ENCODE measurements at places on chromosomes 2 and 18.

- DNase-seq, result no peak
Measured at GRCh38 chr2:70717431-70718038, 50.5 kb downstream of the ADD2 start.

DNA sequence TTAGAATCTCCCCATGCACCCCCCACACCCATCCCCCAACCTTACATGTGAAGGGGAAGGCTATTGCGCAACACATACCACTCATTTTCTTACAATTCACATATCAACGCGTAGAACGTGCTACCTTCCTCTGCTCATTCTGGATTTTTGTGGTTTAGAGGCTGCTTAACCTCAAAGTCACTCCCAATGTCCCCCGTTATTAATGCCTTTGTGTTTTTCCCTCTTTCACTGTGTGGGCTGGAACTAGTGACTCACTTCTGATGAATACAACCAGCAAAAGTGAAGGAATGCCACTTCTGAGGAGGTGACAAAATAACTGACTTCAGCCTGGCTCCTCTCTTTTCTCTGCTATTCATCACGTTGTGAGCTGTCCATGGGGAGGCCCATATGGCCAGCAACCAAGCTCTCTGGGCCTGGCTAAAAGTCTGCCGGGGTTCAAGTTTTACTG is 342.5 kb upstream of the NXPH2 start:
- no peak for DNase-seq

DNA sequence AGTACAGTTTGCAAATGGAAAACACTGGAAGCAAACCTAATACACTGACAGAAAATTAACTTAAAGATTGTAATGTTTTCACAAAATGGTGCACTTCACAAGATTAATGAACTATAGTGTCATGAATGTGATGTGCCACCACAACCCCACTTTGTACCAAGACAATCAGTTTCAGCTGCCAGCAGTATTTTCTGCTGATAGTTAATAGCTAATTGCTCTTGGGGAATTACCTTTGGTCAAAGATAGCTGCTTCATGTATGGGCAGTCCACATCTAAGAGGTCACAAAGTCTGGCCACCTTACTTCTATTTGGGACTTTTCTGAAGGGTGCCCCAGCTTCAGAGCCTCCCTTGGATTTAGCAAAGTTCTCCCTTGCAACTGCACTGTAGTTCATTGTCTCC is 254.0 kb downstream of the CALCRL start:
- DNase-seq, result no peak

GRCh38 chr2:154762638-154763037 is 64.1 kb downstream of the KCNJ3 start:
- DNase-seq, result no peak

GRCh38 chr2:134621939-134622705 is 96.7 kb downstream of the TMEM163 start:
- no peak for DNase-seq

DNA sequence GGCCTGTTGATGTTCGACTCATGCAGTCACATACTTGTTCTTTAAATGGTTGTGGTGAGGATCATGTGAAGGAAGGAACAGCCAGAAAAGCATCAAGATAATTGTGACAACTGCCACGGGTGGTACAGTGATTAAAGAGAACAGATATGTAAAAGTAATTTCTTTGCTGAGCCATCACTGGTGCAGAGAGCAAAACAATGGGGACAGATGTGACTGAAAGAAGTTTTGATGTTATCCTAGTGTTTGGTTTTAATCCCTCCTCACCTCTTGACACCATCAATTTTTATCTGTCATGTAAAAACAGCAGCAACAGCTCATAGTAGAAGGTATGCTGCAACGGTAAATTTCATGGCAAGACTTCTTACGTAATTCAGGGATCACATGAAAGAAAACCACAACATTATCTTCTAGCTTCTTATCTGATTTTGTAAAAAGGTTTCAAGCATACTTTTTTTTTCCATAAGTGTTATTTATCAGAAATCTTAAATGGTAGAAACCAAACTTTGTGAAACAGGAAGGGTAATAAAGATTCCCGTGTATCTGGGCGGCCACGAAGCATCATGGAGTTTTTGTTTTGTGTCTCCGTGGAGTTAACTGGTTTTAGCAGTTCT is 65.2 kb downstream of the PLCL1 start:
- no peak for DNase-seq

DNA sequence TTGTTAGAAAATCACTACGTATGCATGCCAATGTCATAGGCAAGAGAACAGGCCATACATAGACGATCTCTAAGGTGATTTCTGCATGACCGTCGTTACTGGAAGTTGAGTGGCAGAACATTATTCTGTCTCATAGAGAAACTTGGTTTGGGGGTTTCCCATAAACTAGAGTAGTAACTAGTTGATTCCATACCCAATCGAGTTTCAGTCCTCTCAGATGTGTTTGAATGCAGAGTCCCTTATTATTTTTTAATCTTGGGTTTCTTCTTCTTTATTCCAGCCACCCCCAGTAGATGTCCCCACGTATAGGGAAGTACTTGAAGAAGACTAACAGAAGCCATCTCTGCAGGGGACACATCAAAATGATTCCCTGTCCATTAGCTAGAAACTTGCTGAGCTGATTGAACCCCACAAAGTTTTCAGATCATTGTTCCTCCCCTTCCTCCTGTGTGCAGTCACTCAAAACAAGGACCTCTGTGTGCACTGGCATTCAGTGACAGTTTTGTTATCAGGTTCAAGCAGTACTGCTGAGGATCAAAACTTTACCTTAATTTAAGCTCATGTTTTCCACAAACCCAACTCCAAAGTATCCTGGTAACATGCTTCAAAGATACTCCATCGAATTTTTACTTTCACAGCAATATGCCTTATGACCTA is 68.4 kb upstream of the CDCA7 start:
- peak; percentile 81 for DNase-seq

DNA sequence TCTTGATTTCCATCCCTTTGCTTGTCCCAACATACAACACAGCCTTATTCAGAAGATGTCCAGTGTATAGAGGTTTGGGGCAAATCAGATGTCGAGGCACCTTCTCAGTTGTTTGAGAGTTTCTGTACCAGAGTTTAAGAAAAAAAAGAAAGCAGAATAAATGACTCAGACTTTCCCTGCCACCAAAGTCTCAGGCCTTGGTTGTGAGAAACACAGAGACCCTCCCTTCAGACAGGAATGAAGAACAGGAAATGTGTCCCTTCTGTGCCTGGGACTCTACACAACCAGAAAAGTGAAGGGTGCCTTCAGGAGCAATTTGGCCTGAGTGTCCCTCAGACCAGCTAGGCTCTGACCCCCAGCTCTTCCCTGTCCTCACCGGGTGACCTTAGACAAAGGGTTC is 37.3 kb upstream of the REL start:
- DNase-seq, result no peak

GRCh38 chr2:168243061-168243460 is 4.3 kb downstream of the STK39 start:
- DNase-seq, result no peak

- DNase-seq, result peak; percentile 67
Measured at GRCh38 chr2:165203689-165204559, at the start of gene SCN3A. SCN3A (minus strand) TSS chr2:165204050; CDS start chr2:165176394, 27,656 bp downstream.

DNA sequence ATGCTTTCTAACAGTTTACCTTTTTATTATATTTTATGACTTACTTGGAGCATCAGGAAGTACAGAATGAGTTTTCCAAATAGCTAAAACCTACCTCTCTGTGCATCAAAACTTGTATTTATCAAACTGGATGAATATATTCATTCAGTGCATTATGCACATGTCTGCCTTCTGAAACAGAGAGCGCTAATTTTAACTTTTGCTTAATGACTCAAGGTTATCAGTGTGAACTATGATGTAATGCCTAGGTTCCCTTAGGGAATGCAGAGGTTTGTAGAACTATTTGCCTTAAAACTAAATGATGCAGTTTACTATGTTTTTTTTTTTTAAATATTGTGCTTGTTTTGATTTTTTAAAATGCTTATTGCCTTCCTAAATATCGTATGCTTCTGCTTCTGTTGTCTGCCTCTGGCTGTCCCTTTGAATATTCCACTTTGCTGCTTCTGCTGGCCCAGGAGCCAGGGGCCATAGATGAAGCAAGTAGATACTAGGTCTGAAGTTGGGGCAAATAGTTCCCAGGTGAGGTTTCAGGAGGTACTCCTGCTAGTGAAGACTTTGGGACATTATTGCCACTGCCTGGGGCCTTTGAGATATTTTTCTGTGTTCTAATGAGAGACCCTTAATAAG is 16.5 kb downstream of the TMEM178A start:
- DNase-seq, result no peak

GRCh38 chr2:20224164-20224715 is 690 bp downstream of the SDC1 start:
- DNase-seq, result no peak

DNA sequence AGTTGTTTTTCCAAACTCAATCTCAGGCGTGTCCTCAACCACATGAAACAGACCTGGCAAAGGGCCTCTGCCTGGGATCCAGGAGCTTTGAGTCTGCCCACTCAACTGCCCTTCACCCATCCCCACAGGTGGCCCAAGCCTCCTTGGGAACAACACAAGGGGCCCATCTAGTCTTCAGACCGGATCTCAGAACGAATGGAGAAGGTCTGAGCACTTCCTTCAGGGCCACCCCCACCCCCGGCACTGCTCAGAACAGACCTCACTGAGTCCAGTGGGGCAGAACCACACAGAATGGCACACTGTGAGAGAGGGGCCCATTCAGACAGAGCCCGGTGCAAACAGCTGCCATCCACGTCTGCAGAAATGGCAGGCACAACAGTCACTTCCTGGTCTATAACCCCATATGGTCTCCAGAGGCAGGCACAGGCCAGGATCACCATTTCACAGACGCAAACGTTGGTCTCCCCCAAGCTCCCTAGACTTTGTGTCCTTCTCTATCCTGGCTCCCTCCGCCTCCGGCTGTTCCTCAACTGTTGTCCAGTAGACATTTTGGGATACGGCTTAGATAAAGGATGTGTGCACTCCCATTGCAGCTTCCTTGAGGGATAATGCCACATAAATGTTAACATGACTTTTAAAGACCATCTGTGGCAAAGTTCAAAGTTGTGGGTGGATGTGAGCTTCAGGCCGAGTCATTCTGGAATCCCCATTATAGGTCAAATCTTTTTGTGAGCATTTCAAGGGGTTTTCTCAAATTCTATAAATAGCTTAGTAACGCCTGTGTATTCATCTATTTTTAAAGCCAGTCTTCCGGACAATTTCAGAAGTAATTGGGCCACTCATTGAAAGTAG is 149.7 kb downstream of the SMAD7 start:
- DNase-seq, result no peak

DNA sequence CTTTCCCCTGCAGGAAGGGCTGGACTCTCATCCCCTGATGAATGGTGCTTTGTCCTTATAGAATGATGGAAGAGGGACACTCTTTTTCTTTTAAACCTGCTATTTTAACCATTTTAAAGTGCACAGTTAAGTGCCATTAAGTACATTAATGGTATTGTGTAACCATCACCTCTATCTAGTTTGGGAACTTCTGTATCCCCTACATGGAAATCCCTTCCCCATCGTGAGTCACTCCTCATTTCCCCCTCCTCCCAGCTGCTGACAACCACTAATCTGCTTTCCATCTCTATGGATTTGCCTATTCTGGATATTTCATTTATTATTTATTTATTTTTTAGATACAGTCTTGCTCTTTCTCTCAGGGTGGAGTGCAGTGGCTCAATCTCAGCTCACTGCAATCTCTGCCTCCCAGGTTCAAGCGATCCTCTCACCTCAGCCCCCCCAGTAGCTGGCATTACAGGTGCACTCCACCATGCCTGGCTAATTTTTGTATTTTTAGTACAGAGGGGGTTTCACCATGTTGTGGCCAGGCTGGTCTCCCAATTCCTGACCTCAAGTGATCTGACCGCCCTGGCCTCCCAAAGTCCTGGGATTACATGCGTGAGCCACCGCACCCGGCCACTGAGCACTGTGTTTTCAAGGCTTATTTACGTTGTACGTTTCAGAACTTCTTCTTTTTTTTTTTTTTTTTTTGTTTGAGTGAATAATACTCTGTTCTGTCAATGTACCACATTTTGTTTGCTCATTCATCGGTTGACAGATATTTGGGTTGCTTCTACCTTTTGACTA is 15.8 kb downstream of the DGKD start:
- DNase-seq, result no peak

DNA sequence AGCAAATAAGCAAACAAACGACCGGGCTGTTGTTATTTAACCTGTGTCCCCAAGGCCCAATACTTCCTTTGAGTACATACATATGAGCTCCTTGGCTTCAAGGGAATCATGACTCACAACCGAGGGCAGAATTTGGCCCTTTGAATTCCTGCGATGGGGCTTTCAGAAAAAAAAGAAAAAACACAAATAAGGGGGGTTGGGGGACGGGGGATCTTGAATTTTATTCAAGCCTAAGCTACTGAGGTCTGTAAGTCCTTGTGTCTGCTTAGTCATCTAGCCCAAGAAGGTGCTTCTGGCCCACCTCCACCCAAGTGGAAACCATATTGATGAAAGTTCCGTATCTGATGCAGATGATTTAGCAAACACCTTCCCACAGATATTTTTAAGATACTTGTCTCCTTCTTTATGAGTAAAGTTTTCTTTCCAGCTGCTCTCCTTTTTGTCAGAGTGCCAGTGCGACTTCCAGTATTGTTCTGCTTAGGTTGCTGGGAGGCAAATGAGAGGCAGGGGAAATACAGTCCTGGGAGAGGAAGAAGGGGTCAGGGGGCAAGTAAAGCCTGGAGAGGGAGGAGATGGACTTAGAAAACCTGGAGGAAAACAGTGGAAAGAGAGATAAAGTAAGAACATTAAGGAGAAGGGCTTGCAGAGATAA is 169.6 kb downstream of the ZEB2 start:
- no peak for DNase-seq

DNA sequence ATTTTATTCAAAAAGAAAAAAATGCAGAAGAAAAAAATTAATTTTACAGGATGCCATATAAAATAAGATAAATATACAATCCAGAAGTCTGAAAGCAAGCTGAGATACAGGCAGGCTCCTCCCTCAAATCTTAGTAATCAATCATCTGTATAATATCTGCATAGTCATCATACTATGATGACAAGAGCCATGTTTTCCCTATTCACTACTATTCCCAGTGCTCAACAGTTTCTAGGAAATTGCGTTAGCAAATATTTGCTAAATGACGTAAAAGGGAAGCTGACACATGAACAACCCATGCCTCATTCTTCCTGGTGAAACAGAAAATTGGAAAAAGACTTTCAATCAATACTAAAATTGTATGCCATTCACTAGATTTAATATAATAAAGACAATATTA is 793.2 kb downstream of the SUCLG1 start:
- no peak for DNase-seq

DNA sequence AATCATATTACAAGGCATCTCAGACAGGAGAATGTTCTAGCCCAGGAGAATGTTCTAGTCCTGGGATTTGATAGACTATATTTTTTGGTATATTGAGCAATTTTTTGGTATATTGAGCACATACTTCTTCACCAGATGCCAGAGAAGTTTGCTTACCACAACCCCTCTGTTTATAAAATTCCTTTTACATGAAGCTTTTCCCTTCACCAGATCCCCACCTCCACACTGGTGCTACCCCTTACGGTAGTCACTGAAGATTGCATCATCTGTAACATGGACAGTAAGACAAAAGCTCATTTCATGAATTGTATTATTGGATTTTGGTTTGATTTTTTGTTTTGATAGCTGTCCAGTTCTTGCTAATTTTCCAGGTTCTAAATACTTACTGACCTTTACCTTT is 7.2 kb upstream of the HNMT start:
- no peak for DNase-seq
